ENCODE measurements at places on chromosomes 6 and 20. TPM values are rescaled to one million over a fixed set of nuclear protein-coding genes. Genes with fewer than 3 reads are reported as not detected.

The AKAP7 gene
- total RNA-seq = 4.9 TPM

GRCh38 chr20:21342656-21343345, 39.7 kb downstream of the XRN2 start:
- no peak overlapping the region for H3K4me3 ChIP-seq
- H3K27ac ChIP-seq = no peak overlapping the region
- peak; percentile 24 for DNase-seq
- peaks cover 37% of the 10 kb centered on the region for H3K36me3 ChIP-seq
- H3K4me1 ChIP-seq = no peaks in the 10 kb centered on the region

DNA sequence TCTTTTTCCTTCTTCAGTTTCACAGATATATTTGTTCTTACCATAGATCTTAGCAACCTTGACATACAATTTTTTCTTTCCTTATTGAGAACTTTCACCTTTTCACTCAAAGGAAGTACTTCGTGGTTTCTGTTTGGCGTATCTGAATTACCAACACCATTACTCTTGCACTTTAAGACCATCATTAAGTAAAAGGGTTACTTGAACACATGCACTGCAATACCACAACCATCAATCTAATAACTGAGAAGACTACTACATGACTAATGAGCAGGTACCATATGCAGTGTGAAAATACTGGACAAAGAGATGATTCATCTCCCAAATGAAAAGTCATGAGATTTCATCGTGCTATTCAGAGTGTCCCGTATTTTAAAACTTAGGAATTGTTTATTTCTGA, 21.7 kb upstream of the SENP6 start:
- H3K4me3 ChIP-seq = no peak overlapping the region
- H3K27me3 ChIP-seq = no peaks in the 10 kb centered on the region
- no peak overlapping the region for H3K27ac ChIP-seq
- H3K4me1 ChIP-seq = no peaks in the 10 kb centered on the region
- peak; percentile 86 for DNase-seq

DNA sequence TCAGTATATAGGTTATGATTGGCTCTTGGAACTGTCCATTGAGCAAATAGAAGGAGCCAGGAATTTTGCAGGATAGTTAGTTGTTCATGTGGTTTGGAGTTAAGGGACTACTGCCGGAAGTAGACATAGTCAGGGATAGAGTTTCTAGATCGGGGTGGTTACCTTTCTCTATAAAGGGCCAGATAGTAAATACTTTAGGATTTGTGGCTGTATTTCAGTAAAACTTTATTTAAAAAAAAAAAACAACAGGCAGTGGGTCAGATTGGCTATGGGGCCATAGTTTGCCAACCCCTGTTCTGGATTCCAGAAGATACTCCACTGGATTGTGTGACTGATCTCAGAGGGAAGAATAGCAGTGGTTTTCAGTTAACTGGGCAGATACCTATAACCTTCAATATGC, 489.3 kb upstream of the SOX4 start:
- peaks cover 4% of the 10 kb centered on the region for H3K4me1 ChIP-seq
- no peaks in the 10 kb centered on the region for H3K27me3 ChIP-seq
- H3K27ac ChIP-seq = no peak overlapping the region
- no peak for DNase-seq
- no peaks in the 10 kb centered on the region for H3K36me3 ChIP-seq

The COL20A1 gene
- 3.1 TPM for total RNA-seq

GRCh38 chr6:28401172-28401571, 1.6 kb upstream of the ZSCAN12 start:
- no peak overlapping the region for H3K4me3 ChIP-seq
- peaks cover 2% of the 10 kb centered on the region for H3K36me3 ChIP-seq
- H3K27me3 ChIP-seq = no peaks in the 10 kb centered on the region
- no peak overlapping the region for H3K27ac ChIP-seq

GRCh38 chr20:4192378-4193068, 177.2 kb upstream of the RNF24 start:
- H3K36me3 ChIP-seq = peaks cover 9% of the 10 kb centered on the region
- no peaks in the 10 kb centered on the region for H3K4me1 ChIP-seq
- H3K27ac ChIP-seq = no peak overlapping the region
- H3K4me3 ChIP-seq = no peak overlapping the region
- DNase-seq = no peak

The CCNC gene
- 51.5 TPM for total RNA-seq

GRCh38 chr6:148365041-148365440, 22.4 kb downstream of the SASH1 start:
- no peaks in the 10 kb centered on the region for H3K27me3 ChIP-seq
- H3K4me3 ChIP-seq = no peak overlapping the region
- H3K36me3 ChIP-seq = no peaks in the 10 kb centered on the region
- no peak for DNase-seq

GRCh38 chr6:96575359-96575758, 12.4 kb downstream of the FHL5 start:
- H3K4me3 ChIP-seq = no peak overlapping the region
- H3K36me3 ChIP-seq = no peaks in the 10 kb centered on the region
- DNase-seq = no peak
- H3K27me3 ChIP-seq = no peaks in the 10 kb centered on the region
- no peak overlapping the region for H3K27ac ChIP-seq
- H3K4me1 ChIP-seq = no peaks in the 10 kb centered on the region

GRCh38 chr6:77686931-77687330, 34.1 kb downstream of the MEI4 start:
- no peaks in the 10 kb centered on the region for H3K36me3 ChIP-seq
- no peak for DNase-seq
- no peak overlapping the region for H3K27ac ChIP-seq
- H3K4me1 ChIP-seq = no peaks in the 10 kb centered on the region
- H3K27me3 ChIP-seq = no peaks in the 10 kb centered on the region

The PRDM13 gene
- not detected for total RNA-seq

The F13A1 gene
- 10.1 TPM for total RNA-seq

DNA sequence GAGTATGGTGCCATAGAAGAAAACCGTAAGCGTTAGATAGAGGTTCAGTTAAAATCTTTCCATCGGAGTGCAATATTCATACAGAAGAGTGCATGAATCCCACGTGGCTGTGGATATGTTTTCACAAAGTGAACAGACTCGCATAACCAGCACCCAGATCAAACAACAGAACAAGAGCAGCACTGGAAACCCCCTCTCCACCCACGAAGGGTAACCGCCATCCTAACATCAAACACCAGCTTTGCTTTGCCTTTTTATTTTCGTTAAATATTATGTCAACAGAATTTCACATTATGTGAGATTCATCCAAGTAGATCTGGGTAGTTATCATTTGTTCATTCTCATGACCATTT, 4.7 kb downstream of the GTSF1L start:
- no peak overlapping the region for H3K27ac ChIP-seq
- H3K36me3 ChIP-seq = no peaks in the 10 kb centered on the region
- no peak overlapping the region for H3K4me3 ChIP-seq
- H3K27me3 ChIP-seq = no peaks in the 10 kb centered on the region
- DNase-seq = no peak
- H3K4me1 ChIP-seq = no peaks in the 10 kb centered on the region

- no peak for DNase-seq
- no peaks in the 10 kb centered on the region for H3K27me3 ChIP-seq
- no peaks in the 10 kb centered on the region for H3K4me1 ChIP-seq
- H3K36me3 ChIP-seq = no peaks in the 10 kb centered on the region
- no peak overlapping the region for H3K27ac ChIP-seq
Measured at GRCh38 chr6:446418-447366, 55.1 kb downstream of the IRF4 start.

The PLG gene
- 0.16 TPM for total RNA-seq

DNA sequence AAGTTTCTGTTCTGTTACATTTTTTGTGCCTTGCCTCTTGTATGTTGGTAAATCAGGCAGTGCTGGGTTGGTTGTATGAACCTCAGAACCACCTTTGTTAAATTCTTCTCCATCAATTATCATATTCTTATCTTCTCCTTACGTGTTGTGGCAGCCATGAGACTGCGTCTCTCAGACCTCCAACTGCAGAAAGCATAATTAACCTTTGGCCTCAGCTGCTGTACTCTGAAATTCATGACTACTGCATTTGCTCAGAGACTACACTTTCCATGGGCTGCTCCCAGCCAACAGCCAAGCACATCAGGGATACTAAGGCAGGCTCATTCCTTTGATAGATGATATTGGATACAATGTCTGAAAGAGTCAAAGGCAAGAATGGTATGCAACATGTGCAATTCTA, 15.1 kb upstream of the SNX3 start:
- H3K27ac ChIP-seq = no peak overlapping the region
- no peaks in the 10 kb centered on the region for H3K4me1 ChIP-seq
- H3K4me3 ChIP-seq = no peak overlapping the region
- no peaks in the 10 kb centered on the region for H3K27me3 ChIP-seq
- DNase-seq = no peak

The BFSP1 gene
- 4.2 TPM for total RNA-seq

The BTN2A1 gene
- 50.4 TPM for total RNA-seq

GRCh38 chr20:25254986-25255680, 7.2 kb downstream of the PYGB start:
- peaks cover 8% of the 10 kb centered on the region for H3K36me3 ChIP-seq
- H3K4me3 ChIP-seq = no peak overlapping the region
- H3K4me1 ChIP-seq = peaks cover 28% of the 10 kb centered on the region
- H3K27me3 ChIP-seq = no peaks in the 10 kb centered on the region
- DNase-seq = no peak

GRCh38 chr6:123747515-123747914, 56.1 kb upstream of the NKAIN2 start:
- H3K27me3 ChIP-seq = no peaks in the 10 kb centered on the region
- H3K27ac ChIP-seq = no peak overlapping the region
- H3K36me3 ChIP-seq = no peaks in the 10 kb centered on the region

The DAAM2 gene
- total RNA-seq = 50.3 TPM

DNA sequence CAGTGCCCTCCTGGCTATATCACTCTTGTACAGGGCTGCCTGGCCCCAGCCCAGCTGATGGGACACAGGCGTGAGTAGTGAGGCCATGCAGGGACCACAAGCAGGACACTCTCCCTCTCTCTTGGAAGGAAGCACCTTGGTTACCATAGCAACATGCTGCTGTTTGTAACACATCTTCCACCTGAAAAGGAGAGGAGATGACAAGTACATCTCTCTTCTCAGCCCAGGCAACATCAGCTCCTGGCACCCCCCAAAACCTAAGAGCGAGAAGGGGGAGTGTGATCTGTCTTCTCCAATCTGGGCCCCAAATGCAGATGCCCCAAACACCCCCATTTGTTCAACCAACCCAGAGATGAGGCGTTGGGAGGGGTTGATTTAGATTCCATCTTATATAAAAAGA, 49.9 kb downstream of the KCNB1 start:
- H3K4me1 ChIP-seq = no peaks in the 10 kb centered on the region
- no peak overlapping the region for H3K4me3 ChIP-seq
- no peaks in the 10 kb centered on the region for H3K36me3 ChIP-seq
- H3K27ac ChIP-seq = no peak overlapping the region
- no peak for DNase-seq
- peaks cover 16% of the 10 kb centered on the region for H3K27me3 ChIP-seq

GRCh38 chr6:118844915-118845314, 49.0 kb upstream of the ASF1A start:
- no peaks in the 10 kb centered on the region for H3K27me3 ChIP-seq
- no peaks in the 10 kb centered on the region for H3K4me1 ChIP-seq
- no peak overlapping the region for H3K4me3 ChIP-seq

The APCDD1L gene
- 16.4 TPM for total RNA-seq

DNA sequence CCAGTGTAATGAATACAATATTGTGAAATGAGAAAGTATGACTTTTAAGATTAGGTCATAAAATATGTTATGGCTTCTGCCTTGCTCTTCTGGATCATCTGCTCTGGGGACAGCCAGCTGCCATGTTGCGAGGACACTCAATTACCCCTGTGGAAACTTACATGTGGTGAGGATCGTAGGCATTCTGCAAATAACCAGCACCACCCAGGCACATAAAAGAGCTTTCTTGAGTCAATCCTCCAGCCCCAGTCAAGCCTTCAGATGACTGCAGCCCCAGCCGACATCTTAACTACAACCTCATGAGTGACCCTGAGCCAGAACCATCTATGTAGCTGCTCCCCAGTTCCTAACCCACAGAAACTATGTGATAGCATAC, 4.5 kb upstream of the RBCK1 start:
- H3K36me3 ChIP-seq = no peaks in the 10 kb centered on the region
- no peaks in the 10 kb centered on the region for H3K27me3 ChIP-seq
- DNase-seq = no peak

DNA sequence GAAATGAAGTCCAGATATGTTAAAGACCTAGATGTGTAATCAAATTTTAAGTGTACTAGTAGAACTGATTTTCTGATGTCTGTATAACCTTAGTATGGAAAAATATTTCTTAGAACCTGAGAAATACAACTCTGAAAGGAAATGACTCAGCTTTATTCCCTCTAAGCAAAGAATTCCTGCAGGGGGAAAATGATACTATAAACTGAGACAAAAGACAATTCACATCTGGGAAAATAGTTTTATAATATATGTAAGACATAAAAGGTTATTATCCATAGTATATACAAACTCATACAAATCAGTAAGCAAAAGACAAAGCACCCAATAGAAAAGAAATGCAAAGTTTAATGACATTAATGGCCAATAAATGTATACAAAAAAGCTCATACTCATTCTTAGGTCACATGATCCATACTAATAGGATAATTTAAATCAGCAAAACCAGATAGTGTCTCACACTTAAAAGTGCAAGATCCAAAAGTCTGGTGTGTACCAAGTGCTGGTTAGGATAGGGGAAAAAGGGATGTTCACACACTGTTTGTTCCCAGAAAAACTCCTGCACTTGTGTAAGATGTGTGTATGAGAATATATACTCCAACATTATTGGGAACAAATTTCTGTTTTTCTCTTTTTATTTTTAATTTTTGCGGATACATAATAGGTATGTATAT, 22.6 kb downstream of the RNF217 start:
- no peak overlapping the region for H3K4me3 ChIP-seq
- H3K27ac ChIP-seq = peak overlapping the region; percentile 67
- peaks cover 36% of the 10 kb centered on the region for H3K4me1 ChIP-seq
- H3K27me3 ChIP-seq = no peaks in the 10 kb centered on the region

The DSTN gene
- 552 TPM for total RNA-seq

The BPIFB4 gene
- total RNA-seq = not detected

- H3K27me3 ChIP-seq = no peaks in the 10 kb centered on the region
- DNase-seq = no peak
- no peaks in the 10 kb centered on the region for H3K4me1 ChIP-seq
- H3K4me3 ChIP-seq = no peak overlapping the region
- no peaks in the 10 kb centered on the region for H3K36me3 ChIP-seq
Measured at GRCh38 chr20:41991412-41991811, 373.2 kb upstream of the CHD6 start.

- H3K27me3 ChIP-seq = no peaks in the 10 kb centered on the region
- DNase-seq = no peak
- no peaks in the 10 kb centered on the region for H3K4me1 ChIP-seq
- H3K4me3 ChIP-seq = no peak overlapping the region
Measured at GRCh38 chr6:120228297-120228696, 878.7 kb upstream of the MAN1A1 start.

- no peaks in the 10 kb centered on the region for H3K27me3 ChIP-seq
- H3K4me1 ChIP-seq = no peaks in the 10 kb centered on the region
- no peak overlapping the region for H3K27ac ChIP-seq
- DNase-seq = no peak
- H3K36me3 ChIP-seq = no peaks in the 10 kb centered on the region
Measured at GRCh38 chr6:52976591-52977035, 18.5 kb downstream of the GSTA4 start.

DNA sequence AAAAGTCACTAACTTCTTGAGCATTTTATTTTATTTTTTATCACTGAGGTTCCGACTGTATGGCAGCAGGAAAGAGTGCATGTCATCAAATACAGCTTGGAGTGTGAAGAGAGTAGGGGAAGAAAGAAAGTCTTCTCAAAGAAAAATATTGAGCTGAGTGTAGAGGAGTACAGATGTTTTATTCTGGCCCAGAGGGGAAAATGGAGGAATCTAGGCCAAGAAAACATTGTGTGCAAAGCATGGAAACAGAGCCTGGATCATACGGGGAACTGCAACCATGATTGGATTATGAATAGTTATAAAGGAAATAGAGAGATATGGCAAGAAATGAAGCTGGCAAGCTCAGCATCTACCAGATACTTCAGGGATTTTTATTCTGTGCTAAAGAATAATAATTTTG, 104.2 kb upstream of the SCGN start:
- no peak for DNase-seq

All from astrocyte (in vitro differentiated cells and primary cell).